ENCODE measurements at places on chromosomes 12 and 14. TPM values are rescaled to one million over a fixed set of nuclear protein-coding genes. Genes with fewer than 3 reads are reported as not detected.

RPAP3 gene
- polyA plus RNA-seq: 18.6 TPM

PCED1B gene
- polyA plus RNA-seq: 19.6 TPM

GALNT8 gene
- 5.6 TPM for polyA plus RNA-seq

ATP2A2 gene
- polyA plus RNA-seq: 54.2 TPM

KLRC3 gene
- 0.19 TPM for polyA plus RNA-seq

P2RX7 gene
- 9.5 TPM for polyA plus RNA-seq

KLRK1 gene
- 0.54 TPM for polyA plus RNA-seq

SLC10A1 gene
- polyA plus RNA-seq: not detected

CLEC12A gene
- 0.63 TPM for polyA plus RNA-seq

HOXC11 gene
- not detected for polyA plus RNA-seq

PLXNC1 gene
- polyA plus RNA-seq: 8.2 TPM

KCNH3 gene
- 0.27 TPM for polyA plus RNA-seq

Measured in ovary (tissue), 10 donors.